ENCODE measurements at places on chromosomes 2 and 18. TPM values are rescaled to one million over a fixed set of nuclear protein-coding genes. Genes with fewer than 3 reads are reported as not detected.

IL1F10 gene
- not detected for total RNA-seq

GRCh38 chr18:14976736-14977430, 228.9 kb downstream of the ANKRD30B start:
- no peak for DNase-seq

GRCh38 chr2:223415071-223415470, 187.1 kb downstream of the SCG2 start:
- DNase-seq = no peak

IMP4 gene
- 75.4 TPM for total RNA-seq

HOXD9 gene
- 16.8 TPM for total RNA-seq

LAMA3 gene
- 7.0 TPM for total RNA-seq

VAPA gene
- total RNA-seq = 137 TPM

DNA sequence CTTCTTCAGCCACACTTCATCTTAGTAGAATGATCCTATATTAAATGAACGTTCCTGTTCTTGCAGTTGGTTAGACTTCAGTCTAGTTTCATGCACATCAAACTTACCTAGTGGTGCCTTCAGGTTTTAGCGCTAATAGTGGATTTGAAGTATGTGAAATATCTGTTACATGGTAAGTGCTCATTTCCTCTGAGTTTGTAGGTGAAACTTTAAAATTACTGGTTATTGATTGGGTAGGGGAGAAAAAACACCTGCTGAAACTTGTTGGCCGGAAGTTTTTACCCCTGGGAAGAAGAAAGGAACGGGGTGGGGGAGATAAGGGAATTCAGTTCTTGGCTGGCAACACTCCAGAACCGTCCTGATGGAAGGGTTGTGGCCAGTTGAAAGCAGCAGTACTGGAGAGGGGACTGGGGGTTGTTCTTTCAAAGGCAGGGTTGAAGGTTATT, 112.8 kb downstream of the SPTBN1 start:
- no peak for DNase-seq

DNA sequence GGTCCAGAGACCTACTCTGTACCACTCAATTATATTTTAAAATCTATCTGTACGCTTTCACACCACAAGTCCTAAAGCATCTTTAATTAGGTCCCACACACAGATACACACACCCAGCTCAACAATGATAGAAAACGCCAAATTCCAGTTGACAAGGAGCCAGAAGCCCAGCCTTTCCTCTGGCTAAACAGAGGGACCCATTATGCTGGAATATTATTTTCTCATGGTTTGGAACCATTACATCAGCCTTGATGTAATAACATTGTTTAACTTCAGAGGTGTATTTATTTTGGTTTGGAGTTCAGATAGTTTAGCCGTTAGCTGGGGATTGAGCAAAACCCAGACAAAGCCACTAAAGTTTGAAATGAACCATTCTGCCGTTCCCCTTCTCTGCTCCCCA, 14.0 kb upstream of the INHBB start:
- no peak for DNase-seq

GRCh38 chr2:189407281-189408209, 33.7 kb upstream of the WDR75 start:
- no peak for DNase-seq

DNA sequence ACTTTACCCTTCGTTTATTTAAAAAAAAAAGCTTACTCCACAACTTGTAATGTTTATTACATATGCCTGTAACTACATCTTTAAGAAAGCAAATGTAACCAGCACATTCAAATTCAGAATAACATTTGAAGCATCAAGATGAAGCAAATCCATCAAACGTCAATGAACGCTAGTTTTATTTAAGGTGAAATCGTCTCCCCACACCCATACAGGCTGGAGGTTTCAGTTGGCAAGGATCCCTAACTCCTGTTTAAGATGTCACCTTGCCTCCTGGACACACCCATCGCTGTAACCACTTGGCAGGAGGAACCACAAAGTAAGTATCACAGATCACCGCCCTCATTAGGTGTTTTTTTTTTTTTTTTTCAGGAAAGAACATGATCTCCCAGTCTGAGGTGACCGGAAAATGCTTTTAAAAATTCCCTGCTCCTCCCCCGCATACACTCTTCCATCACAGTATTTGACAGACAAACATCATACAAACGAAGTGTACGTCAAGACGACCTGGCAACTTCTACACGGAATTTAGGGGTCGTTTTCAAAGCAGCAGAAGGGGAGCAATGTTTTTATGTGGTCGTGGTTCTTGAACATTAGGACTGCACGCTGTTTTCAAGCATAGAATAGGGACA, 19.7 kb upstream of the STPG4 start:
- DNase-seq = peak; percentile 59

GRCh38 chr2:62265106-62265505, 69.2 kb downstream of the B3GNT2 start:
- no peak for DNase-seq

TMEM247 gene
- total RNA-seq = not detected

GRCh38 chr2:145197944-145198343, 678.0 kb upstream of the ZEB2 start:
- DNase-seq = no peak

DNA sequence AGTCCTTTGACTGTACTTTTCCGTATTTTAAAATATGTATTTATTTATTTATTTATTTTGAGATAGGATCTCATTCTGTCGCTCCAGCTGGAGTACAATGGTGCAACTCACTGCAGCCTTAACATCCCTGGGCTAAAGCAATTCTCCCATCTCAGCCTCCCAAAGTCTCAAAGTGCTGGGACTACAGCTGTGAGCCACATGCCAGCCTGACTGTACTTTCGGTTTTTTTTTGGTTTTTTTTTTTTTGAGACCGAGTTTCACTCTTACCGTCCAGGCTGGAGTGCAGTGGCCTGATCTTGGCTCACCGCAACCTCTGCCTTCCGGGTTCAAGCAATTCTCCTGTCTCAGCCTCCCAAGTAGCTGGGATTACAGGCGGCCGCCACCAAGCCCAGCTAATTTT, 28.9 kb upstream of the CCNYL1 start:
- no peak for DNase-seq

ADRA2B gene
- under 0.01 TPM for total RNA-seq

DNA sequence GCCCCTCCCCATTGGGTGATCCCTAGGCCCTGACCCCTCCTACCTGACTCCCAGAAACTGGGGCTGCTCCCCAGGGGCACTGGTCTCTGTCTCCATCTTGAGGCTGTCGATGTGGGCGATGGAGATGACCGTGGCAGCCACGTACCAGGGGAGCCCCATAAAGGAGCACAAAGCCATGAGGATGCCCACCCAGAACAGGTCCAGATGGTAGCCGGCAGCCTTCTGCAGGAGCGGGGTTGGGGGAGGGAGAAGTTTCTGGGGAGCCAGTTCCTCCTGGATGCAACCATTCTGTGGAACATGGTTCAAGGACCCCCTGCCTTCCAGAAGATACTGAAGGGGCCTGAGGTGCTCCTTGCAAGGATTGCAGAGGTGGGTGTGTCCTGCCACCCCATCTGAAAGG, 34.0 kb downstream of the MTHFD2 start:
- DNase-seq = no peak

DNA sequence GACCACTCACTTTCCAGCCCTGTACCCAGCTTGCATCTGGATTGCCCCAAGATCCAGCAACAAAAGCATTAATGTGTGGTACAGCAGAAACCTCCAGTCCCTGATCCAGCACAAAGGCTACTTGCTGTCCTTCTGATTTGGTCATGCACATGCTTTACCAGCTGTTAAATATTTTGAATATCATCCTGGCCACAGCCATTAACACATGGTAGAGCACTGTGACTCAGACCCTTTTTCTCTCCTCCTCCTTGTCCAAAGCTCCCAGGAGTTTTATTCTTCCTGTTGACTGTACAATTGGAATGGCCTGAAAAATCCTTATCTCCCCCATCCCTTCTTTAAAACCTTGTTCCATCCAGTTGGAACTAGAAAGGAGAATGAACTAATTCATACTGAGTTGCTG, 419.7 kb upstream of the TNP1 start:
- DNase-seq = no peak

- DNase-seq = no peak
Observed at GRCh38 chr2:203997980-203998809, 61.6 kb downstream of the ICOS start.

ODC1 gene
- 36.8 TPM for total RNA-seq

METTL8 gene
- 10.5 TPM for total RNA-seq

DNA sequence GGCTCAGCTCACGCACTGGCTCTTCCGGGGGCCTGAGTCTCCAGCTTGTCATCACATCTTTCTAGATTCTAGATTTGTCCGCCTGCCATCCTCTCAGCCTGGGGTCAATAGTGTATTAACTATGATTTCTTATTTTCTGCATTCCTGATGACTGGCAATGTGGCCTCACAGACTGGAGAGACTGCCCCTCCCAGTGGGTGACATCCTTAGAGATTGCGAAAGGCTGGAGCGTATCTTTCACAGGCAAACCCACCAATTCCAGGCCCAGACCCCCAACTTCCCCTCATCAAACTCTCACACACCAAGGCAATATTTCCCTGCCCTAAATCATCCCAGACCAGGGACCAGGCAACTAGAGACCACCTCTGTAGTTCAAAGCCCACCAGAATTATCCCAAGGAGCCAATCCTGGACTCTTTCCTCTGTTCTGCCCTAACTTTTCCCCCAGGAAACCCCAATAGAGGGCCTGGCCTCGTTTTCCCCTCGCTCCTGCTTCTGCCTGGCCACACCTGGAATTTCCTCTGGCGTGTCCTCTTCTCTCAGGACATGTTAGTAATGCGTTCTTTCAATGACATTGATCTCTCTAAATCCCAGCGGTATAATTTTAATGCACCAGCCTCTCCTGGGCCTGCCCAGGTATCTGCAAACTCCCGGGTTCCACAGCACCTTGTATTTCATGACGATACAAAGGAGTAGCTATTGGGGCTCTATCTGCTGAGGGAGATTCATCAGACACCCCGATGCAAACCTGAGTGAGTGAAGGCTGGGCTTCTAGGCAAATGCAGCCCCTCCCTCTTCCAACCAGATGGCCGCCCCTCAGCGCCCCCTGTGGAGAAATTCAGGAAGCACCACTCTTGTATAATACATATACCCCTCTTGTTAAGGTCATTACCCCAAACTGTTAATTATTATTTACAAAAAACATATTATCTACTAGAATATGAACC, 2.4 kb upstream of the KCNF1 start:
- DNase-seq = peak; percentile 31

CIB4 gene
- not detected for total RNA-seq

AMER3 gene
- not detected for total RNA-seq

DNA sequence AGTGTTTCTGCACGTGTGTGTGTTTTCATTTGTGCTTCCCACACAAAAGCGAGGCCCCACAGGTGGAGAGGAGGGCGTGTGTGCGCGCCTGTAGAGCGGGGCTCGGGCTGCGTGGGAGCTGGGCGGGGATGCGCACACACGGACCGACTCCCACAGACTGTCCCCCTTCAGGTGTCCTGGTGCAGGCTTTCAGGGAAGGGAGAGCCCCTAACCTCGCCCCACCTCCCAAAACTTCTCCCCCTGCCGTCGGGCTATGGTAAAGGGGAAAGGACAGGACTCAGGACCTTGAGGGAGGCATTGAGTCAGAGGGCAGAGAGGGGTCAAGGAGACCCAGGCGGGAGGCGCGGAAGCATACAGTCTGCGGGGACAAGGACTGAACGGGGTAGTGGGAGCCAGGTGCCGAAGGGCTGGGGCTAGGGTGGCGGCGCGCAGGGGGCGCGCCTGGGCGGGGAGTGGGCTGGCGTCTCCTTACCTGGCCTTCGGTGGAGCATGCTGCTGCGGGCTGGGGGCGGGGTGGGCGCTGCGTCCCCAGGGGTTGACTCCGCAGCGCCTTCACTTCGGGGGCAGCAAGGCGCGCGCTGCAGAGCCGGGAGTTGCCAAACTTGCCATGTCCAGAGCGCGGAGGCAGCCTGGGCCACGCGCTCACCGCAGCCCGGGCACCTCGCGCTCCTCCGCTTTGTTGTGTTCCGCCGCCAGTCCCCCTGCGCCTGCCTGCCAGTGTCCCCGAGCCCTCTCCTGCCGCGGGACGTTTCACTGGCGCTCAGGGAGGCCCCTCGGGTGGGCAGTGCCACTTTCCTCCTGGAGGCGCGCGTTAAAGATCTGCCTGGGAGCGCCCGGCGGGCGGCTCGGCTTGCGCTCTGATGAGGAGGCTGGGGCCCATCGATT, 302.0 kb downstream of the NCKAP5 start:
- DNase-seq = no peak

GRCh38 chr2:212726403-212726802, 187.8 kb upstream of the ERBB4 start:
- DNase-seq = no peak

- no peak for DNase-seq
Observed at GRCh38 chr2:230457073-230457768, 41.2 kb downstream of the SP100 start.

IL1RL2 gene
- 0.13 TPM for total RNA-seq

GRCh38 chr2:195563857-195564512, 93.0 kb upstream of the SLC39A10 start:
- no peak for DNase-seq

RFTN2 gene
- 9.8 TPM for total RNA-seq

AUP1 gene
- total RNA-seq = 84.3 TPM

DNA sequence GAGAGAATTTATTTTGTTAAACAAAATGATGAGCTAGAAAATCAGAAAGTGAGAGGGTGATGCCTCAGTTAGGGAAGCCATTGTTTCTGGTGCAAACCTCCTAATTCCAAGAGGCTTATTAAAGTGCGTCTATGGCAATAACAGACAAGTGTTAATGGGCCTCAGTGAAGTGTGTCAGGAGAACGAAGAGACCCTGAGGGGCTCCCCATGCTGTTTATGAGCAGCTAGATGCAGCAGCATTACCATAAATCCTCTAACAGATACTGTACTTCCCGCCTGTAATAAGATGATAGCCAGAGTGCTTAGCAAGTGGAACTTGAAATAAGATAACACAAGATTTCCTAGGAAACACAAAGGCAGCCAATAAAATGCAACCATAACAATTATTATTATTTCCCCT, 157.4 kb downstream of the MYT1L start:
- DNase-seq = no peak

DNA sequence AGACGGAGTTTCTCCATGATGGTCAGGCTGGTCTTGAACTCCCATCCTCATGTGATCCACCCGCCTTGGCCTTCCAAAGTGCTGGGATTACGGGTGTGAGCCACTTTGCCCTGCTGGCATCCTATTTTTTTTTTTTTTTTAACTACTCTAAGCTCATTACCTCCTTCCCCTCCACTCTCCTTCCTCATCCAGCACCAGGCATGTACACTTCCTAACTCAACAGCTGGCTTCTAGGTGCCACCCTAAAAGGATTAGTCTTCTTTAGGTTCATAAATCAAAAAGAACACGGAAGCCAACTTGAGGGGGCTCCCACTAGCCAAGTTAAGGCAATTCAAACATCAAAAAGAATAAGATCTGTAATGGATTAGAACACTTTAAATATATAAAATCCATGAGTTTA, 70.6 kb upstream of the TEX51 start:
- DNase-seq = no peak

IL36RN gene
- not detected for total RNA-seq

DNA sequence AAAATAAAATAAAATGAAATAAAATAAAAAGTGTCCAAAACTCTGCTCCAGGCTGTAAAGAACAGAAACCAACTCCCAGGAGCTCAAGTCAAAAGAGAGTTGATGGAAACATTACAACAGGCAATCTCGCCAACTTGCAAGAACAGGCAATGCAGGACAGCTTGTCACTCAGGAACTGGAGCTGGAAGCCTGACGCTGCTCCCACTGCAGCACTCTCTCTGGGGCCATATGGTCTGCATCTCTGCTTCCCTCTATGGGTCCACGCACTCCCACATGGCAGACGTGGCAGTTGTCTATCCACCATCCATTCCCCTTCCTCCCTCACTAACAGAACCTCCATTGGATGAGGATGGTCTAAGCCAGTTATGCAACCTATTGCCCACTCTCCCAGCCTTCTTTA, 23.3 kb upstream of the ARPC2 start:
- DNase-seq = no peak
